ENCODE measurements at places on chromosomes 7 and 10.

DNA sequence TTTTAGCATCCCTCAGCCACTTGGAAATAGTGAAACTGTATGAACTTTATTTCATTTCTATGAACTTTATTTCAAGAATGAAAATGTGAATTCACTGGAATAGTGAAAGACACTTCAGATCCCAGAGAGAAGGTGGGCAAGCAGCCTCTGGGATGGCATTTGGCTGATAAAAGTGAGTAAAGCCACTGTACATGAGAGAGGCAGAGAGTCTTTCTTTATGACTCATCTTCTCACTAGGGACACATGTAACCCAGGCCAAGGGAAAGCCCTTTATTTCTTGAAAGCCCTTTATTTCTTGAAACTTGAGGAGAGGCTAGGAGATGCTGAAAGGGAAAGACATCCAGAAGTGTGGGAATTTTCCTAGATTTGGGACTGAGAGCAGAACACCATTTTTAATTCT lies 148.9 kb upstream of the SMIM30 start:
- no peak for DNase-seq

GRCh38 chr10:6313111-6313895 lies 110.6 kb downstream of the PFKFB3 start:
- no peak for DNase-seq

DNA sequence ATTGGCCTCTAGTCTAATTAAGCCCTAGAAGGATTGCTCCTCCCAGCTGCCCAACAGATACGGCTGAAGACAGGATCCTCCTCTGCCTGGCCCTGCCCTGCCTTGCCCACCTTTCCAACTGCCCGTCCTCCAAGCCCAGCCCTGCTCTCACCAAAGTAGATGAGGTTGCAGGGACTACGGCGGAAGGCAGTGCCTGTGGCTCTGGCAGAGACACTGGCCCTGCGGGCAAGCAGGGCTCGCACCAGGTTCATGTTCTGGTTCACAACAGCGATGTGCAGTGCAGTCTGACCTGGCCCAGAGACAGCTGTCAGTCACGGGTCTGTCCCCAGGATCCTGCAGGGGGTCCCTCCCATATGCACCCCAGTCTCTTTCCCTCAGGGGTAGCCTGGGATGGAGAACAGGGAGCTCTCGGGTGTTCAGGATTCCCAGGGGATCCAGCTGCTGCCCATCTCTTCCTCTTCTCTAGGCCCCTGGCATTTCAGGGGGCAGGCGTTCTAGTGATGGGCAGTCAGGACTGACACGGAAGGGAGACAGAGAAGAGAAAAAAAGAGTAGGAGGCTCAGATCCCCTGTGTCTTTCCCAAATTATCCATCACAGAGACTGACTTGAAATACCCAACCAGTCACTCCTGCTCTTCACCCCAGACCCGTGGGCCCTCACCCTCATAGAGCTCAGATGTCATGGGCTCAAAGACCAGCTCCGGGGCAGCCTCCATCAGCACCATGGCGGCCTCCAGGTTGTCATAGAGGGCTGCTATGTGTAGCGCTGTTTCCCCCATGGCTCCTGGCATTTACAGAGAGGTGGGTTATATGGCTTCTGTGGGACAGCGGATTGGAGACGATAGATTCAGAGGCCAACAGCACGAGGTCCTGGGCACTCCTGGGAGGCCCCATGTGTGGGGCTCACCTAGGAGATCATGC lies 8.3 kb downstream of the TRPV6 start:
- DNase-seq, result no peak

DNA sequence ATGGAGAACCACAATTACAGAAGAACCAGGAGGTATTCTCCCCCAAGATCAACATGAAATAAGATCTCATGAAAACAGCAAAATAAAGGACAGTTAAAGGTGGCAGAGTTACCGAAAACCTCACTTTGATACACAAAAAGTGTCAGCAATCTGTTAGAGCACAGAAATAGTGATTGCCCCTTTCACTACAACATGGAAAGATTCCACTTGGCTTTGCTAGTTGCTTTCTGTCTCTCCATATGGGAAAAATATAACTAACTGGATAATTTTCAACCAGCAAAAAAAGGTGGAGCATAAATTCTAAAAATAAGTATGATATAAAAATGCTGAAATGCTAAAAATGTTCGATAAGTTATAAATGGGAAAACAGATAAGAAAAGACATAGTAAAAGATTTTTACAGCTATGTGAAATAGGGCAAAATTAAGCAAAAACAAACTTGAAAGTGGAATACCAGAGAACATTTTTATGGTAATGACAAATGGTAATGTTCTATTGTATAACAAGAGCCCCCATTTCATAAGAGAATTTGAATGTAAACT lies 90.2 kb downstream of the GPR85 start:
- DNase-seq, result no peak

- DNase-seq, result no peak
Measured at GRCh38 chr7:73567846-73568685, 10.3 kb downstream of the TBL2 start.

DNA sequence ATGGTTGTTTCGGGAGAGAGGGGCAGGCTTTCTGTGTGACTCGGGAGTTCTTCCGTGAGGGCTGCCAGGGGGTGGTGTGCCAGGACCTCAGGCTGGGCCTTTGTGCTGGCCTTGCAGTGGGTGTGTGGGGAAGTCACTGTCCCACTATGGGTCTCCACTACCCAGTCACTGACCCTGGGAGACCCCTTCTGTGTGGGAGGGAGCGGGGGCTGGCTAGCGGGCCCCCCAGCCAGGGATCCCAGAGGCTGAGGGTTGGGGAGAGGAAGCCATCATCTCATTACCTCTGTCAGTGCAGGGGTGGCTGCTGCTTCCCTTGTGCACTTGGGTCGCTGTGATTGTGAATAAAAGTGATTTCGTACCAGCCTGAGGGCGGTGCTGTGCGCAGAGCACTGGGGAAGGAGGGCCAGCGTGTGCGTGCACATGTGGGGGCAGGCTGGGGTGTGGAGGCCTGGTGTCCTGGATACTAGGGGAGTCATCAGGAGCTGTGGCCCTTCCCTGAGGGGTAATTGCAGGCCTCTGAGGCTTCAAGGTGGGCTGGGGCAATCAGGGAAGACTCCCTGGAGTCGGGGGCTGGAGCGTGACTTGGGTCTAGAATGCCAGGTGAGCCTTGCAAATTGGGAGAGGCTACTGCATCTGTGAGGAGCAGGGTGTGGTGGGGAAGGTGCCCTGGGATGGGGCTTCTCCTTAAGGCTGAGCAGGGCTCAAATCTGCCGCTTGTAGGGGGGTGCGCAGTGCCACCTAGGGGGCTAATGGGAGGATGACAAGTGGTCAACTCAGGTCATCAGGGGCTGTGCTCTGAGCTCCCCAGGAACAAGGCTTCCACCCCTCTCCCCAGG lies 98.9 kb downstream of the NEURL1 start:
- DNase-seq, result peak; percentile 39

DNA sequence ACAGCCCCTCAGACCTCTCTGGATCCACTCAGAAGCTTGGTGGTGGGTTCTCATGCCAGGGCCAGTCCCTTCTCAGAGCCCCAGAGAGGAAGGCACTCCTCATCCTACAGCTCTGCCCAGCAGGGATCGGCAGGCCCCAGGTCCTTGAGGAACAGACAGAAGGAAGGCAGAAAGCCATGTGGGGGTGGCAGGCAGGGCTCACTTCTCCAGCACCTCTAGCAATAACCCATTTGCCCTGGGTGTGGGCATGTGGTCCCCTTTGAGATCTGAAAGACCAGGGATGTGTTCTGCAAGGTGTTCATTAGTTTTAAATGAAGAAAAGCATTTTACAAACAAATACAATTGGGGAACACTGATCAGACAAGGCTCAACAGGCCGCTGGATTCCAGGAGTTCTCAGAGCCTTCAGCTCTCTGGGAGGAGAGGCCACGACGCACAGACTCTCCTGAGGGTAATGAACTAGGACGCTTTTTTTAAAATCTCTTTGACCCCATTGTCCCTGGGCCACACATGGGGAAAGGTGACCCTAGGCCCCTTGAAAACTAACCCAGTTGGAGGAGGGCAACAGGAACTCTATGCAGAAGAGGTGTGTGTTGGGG lies 40.6 kb downstream of the LDB3 start:
- no peak for DNase-seq

- no peak for DNase-seq
Measured at GRCh38 chr10:121236621-121237020, 361.6 kb downstream of the FGFR2 start.

DNA sequence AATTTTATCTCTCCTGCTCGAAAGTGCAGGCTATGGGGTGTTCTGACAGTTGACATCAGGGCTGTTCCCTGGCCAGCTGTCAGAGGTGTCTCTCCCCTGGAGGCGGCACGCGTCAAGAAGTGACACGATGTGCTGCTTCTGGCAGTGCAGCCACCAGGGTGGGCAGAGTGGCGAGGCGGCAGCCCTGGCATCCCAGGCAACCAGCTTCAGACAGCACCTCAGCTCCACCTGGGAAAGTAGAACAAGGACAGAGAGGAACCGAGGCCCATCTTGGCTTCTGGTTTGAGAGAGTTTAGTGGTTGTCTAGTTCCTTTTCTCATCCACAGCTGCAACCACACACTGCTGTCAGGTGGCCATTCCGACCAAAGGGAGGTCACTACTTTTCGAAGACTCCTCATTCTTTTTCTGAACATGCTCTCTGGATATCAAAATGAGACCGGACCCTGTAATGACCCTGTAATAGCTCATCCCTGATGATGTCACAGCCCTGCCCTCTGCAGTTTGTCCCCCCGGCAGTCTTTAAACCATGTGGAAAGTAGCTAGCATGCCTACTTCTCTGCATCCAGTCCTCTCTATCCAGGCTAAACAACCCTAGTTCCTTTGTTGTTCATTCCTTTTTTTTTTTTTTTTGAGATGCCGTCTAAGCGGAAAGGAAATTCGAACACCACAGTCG lies 381.0 kb upstream of the NRP1 start:
- DNase-seq, result no peak

Data from activated naive CD4-positive, alpha-beta T cell treated with anti-CD3 and anti-CD28 coated beads, Interleukin-2, amount 50 U/mL, for 16 hours (primary cell).